ENCODE measurements at places on chromosomes 6 and 20.

DNA sequence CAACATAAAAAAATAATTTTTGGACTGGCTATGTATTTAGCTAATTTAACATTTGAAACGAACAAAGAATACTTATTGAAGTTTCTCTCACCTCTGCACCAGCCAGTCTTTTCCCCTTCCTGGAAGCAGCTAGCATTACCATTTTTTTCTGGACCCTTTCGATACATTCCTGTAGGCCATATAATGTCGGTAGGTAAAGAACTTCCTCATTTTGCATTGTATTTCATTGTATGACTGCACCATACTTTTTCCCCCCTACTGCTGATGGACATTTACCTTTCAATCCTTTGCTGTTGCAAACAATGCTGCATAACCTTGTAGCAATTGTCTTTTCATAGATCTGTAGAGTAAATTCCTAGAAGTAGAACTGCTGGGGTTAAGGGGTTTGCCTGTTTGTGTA is 17.6 kb downstream of the CBFA2T2 start:
- no peak for DNase-seq

GRCh38 chr6:5435449-5435848 is 174.1 kb downstream of the FARS2 start:
- DNase-seq: peak; percentile 3

- peak; percentile 29 for DNase-seq
These were observed 149.7 kb downstream of the MRPL14 start for GRCh38 chr6:43977404-43978111.

DNA sequence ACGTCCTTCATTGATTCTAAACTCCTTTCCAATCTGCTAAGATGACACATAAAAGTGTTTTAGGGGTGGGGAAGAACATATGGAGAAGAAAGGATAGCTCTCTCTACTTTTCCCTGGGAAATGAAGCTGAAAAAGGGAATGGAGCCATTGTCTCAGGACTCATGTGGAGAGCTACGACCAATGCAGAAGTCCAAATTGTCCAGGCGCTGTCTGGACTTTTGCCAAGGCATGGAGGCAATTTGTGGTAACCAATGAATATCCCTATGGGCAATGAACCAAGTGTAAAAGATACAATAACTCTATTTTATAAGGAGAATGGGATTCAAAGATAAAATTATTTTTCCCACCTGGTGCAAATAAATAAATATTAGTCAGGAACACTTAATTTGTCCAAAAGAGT is 16.1 kb downstream of the FBXL4 start:
- DNase-seq: no peak

- DNase-seq: no peak
These were observed 18.2 kb downstream of the SNAP25 start for GRCh38 chr20:10236540-10237533.

- DNase-seq: peak; percentile 39
These were observed 588 bp upstream of the NCOA3 start for GRCh38 chr20:47501116-47501481.

- DNase-seq: no peak
These were observed 21.3 kb downstream of the ZNF831 start for GRCh38 chr20:59184880-59185447.

GRCh38 chr20:57705127-57705899 is 4.5 kb downstream of the PMEPA1 start:
- no peak for DNase-seq

DNA sequence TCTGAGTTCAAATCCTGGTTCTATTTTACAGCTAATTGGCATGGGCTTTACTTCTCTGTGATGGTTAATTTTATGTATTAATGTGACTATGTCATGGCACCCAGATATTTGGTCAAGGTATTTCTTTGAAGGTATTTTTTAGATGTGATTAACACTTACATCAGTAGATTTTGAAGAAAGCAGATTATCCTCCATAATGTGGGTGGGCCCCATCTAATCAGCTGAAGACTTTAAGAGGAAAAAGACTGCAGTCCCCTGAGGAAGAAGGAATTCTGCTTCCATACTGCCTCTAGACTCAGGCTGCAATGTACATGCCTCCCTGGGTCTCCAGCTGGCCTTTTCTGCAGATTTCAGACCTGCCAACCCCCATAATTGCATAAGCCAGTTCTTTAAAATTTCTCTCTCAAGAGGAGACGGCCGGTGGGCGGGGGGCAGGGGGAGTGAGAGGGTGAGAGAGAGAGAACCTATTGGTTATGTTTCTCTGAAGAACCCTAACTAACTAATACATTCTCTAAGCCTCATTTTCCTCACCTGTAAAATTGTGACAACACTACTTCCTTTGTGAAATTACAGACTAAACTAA is 338.2 kb upstream of the PRDM1 start:
- peak; percentile 34 for DNase-seq

DNA sequence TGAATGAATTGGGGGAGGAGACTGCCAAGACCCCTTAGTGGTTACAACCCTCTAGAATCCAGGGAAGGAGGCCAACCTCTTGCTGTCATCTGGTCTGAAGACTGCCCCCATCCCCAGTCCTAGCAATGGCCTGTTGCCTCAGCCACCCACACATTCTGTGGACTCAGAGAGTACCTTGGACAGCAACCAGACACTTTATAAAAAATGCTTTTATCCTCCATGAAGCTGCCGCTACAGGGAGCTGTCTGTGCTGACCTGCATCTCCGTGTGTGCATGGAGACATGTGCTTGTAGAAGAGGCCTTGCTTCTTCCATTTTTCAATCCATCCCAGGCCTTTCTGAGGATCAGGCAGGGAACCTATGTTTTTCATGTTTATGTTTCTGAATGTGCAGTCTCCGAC is 15.2 kb downstream of the CDH22 start:
- peak; percentile 52 for DNase-seq

- no peak for DNase-seq
These were observed 43.4 kb downstream of the OGFRL1 start for GRCh38 chr6:71332012-71332411.

DNA sequence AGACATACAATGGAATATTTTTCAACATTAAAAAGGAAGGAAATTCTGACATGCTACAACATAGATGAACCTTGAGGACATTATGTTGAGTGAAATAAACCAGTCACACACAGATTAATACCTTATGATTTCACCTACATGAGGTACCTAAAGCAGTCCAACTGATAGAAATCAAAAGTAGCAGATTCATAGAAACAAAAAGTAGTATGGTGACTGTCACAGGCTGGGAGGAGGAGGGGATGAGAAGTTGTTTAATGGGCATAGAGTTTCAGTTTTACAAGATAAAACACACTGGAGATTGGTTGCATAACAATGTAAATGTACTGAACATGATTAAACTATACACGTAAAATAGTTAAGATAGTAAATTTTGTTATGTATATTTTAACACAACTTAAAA is 48.5 kb upstream of the OLIG3 start:
- no peak for DNase-seq

GRCh38 chr6:111558690-111559187 is 46.9 kb downstream of the TRAF3IP2 start:
- DNase-seq: no peak

GRCh38 chr20:16701296-16701695 is 28.5 kb upstream of the SNRPB2 start:
- DNase-seq: no peak

DNA sequence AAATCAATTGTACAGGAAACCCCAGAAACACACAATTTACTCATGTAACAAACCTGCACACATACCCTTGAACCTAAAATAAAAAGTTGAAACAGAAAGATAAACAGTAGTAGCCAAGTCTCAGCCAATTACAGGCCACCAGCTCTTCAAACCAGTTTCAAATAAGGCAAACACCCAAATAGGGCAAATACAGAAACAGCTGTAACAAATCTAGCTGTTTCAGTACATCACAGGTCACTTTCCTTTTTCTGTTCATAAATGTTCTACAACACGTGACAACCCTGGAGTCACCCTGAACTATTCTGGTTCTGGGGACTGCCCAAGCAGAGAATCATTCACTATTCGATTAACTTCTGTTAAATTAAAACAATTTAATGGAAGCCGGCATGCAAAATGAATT is 329.0 kb downstream of the GJA1 start:
- DNase-seq: no peak

DNA sequence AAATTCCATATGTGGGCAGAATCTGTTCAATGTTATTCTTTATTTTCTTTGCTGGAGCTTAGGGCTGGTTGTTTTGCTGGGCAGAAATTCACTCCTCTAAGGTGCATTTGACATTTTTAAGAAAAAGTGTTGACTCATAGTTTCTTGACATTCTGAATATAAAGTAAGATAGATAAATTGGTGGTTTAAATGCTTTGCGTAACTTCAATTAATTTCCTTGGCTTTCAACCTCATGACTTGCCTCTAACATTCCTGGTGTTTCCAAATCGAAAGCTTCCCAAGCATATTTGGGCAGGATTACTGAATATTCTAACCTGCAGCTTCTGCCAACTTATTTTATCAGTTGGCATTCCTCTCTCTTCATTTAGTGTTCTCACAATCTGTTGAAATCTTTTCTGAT is 718.7 kb upstream of the ADGRB3 start:
- no peak for DNase-seq

DNA sequence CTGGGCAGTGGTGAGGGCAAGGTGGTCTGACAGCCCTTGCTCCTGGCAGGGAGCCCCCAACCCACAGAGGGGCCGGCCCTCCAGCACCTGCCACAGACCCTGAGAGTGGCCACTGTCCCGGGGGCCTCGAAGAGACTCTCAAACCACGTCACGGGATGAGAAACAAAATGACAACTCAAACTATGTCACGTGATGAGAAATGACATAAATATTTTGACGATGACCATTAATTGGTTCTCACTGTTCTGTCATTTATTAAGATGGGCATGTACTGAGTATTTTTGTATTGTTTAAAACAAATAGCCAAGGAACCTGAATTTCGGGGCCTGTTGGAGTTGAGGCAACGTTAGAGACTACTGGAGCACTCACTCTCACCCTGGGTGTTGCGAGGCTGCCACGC is 135.5 kb downstream of the WDR27 start:
- DNase-seq: no peak

GRCh38 chr6:93550551-93551276 is 131.4 kb upstream of the EPHA7 start:
- no peak for DNase-seq

DNA sequence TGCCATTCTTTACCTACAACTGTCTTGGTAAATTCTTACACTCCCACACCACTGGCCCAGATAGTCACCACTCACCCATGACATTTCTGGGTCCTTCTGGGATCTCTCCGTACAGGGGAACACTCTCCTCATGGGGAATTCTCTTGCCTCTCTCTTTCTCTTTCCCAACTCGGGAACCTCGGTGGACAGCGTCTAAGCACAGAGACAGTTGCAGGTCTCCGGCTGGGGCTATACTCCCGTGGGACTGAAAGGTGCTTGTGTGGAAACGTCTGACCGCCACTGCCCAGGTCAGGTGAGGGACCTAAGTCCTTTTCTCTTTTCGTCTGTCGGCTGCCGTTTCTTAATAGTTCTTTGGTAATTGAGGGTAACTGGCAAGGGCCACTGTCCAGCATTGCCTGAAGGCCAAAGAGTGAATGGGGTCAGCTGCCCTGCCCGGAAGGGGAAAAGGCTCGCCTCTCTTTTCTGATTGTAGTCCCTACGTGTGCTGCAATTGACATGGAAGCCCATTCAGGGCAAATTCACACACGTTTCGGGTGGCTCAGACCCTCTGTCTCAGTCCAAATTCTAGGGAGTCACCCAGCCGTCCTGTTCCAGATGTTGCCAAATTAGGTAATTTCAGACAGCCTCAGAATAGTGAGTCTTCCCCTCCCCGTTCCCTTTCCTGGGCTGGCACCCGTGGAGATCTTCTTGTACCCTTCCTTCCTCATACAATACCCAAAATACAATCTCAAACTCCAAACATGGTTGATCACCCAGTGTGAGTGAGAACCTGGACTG is 31.2 kb upstream of the RIPK1 start:
- DNase-seq: no peak

DNA sequence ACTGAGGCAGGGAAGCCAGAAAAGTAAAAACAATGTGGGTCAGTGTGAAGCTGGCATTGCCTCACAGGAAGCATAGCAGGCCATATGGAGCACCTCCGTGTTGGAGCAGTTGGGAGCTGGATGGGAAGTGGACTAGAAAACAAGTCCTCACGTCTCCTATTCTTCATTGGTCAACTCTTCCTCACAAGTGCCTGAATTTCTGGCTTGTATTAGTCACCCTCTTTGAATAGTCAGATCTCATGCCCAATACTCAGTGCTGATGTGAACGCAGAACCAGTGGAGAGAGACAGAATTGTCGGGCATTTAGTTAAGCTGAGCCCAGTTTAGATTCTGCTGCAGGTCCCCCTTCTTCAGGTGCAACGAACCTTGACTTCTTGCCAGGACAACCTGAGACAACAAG is 22.3 kb upstream of the RSPO3 start:
- no peak for DNase-seq

DNA sequence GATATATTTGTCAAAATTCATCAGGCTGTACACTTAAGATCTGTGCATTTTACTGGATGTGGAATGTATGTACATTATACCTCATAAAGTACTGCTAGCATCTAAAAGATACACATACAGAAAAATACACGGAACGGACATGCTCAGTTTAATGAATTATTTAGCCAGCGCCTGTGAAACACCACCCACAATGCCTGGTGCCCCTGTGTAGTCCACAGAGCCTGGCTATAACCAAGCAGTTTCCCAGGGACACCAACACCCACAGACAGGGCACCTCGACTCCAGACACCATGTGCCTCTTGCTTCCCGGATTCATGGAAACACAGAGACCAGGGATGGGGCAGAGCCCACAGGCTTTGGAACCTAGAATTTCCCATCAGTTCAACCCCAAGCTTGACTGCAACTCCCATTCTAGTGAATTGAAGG is 17.4 kb upstream of the ARMC12 start:
- no peak for DNase-seq

- DNase-seq: peak; percentile 65
These were observed 136.5 kb downstream of the ATXN1 start for GRCh38 chr6:16624636-16625290.

DNA sequence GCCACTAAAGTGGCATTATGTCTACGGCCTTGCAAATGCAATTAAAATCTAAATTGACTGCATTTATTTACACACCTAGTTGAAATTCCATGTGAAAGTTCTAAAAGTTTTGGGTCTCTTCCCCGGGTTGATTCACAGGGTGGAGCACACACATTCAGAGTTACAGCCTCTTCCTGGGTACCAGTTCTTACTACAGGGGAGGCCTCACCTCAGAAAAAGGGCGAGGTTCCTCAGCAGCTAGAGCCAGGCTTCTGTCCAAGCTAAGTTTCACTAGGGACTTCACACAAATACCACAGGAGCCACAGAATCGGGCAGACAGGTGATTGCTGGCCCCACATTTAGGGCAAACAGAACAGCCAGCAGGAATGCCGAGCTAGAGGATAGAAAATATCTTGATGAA is 52.7 kb downstream of the DZANK1 start:
- no peak for DNase-seq

GRCh38 chr6:44522871-44523270 is 135.4 kb downstream of the CDC5L start:
- no peak for DNase-seq

DNA sequence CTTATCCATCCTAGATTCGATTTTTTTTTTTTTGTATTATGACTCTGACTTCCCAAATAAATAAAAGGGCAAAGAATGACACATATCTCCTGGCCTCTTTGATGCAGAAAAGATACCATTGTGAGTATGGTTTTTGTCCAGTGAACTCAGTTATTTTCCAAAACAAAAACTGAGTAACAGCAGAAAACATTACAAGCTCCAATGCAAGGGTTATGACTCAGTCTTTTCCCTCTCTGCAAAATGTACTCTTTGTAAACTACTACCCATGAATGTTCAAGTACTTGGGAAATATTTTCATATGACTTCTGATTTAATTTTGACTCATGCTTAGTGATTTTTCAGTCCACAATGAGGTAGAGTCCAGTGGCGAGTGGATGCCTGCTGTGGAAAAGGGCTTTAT is 355.3 kb downstream of the RNF144B start:
- DNase-seq: no peak

- DNase-seq: no peak
These were observed 347.9 kb downstream of the RFPL4B start for GRCh38 chr6:112695001-112695400.
